ENCODE measurements at places on chromosomes 16 and 17.
A peak's percentile ranks its signal among the peaks of the same experiment; 100 is the strongest.

DNA sequence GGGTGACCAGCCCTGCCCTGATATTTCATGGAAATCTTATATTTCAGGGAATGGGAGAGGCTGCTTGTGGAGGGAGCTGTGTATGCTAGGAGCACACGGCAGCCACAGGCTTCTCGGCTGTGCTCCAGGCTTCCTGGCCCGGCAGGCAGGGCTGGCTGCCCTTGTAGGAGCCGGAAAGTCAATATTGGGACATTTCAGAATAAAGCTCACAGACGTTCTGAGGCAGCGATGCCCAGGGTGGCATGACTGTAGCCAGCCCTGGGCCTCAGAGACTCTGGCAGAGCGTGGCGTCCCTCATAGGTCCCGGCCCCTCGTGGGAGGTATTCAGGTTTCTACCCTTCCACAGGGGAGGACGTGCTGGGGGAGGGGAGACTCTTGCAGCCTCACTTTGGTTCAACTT, 65.7 kb downstream of the BANP start:
- no peak for DNase-seq

GRCh38 chr16:60510941-60511340, 1525.3 kb downstream of the CDH8 start:
- DNase-seq, result no peak

DNA sequence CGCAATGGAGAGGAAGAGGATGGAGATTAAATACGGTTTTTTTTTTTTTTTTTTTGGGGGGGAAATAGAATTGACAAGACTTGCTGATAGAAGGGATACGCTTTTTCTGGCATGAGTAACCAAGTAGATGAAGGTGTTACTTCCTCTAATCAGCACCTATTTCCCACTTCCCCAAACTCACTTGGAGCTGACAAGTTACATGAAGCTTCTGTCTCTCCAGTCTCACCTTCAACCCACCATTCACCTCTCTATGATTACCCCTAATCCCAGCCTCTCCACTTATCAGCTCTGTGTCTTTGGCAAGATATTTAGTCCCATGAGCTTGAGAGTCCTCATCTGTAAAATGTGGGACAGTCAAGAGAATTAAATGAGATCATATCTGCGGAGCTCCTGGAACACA, 185.9 kb upstream of the HS3ST3A1 start:
- DNase-seq, result no peak

DNA sequence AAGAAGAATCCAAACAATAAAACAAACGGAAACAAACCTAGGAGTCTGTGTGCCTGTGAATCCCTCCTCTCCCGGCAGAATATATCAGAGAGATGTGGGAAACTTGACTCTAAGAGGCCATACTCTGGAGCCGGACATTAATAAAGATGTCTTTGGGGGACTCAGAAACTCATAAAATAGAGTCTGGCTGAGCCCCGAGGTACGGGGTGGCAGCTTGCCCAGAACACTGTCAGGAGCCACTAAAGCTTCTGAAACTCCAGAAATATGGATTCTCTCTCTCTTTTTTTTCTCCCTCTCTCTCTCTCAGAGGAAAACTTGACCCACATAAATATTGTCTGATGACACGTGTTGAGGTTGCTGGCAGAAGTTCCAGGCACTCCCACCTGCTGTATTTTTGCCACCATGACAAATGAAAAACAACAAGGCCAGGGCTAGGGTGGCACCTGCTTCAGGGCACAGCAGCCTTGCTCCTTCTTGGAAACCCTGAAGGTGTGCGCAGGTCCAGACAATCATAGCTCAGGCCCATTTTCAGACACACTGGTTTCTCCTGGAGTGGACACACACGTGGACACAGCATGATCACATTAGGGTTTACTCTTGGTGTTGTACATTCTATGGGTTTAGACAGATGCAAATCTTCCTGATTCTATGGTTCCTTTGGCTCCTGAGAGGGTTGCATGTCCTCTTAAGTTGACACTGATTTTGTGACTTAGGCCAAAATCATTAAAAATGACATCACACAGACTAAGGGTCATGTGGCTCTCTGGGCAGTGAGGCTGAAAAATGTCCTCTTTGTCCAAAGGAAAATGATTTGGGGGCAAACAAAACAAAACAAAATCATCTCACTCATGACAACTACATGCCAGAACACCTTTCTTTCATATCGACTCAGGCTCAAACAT, 282.6 kb upstream of the IRX3 start:
- DNase-seq, result no peak

GRCh38 chr17:18256351-18256750, 2.2 kb downstream of the FLII start:
- no peak for DNase-seq

DNA sequence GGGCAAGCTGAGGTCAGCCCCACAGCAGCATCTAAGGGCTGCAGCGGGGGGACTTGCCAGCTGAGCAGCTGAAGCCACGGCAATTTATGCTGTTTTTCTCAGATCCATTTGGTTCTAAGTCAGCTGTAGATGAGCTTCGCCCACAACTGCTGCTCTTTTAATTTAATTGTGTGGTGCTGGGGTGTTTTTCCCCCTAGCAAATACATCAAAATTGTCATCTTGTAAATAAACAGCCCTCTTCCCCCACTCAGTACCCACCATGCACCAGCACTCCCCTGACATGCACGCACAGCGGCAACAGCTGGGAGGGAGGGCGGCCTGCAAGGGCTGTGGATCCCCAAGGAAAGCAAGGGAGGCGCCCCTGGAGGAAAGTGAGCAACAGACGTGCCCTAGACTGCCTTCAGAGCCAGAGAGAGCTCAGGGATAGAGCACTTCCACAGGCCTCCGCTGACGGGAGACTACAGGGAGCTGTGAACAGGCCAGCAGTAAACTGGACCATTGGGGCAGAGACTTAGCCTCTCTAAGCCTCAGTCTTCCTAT, 149.5 kb downstream of the TMEM132E start:
- DNase-seq, result no peak

DNA sequence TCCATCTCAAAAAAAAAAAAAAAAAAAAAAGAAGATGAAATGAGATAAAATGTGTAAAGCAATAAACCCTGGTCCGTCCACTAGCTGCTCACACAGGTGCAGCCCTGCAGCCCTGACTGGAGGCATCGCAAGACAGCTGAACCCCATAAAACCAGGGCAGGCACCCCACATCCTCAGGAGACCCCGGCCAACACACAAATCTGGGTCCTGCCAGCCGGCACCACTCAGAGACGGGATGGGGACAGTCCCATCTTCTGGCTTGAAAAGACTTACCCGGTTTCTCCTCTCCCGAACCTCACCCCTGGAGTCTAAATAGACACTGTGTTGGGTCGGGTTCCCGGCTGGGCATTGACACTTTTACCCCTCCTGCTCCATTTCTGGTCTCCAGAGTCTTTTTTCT, 52.7 kb upstream of the TNRC6C start:
- DNase-seq, result no peak

- DNase-seq, result no peak
Observed at GRCh38 chr16:50393416-50393815, 24.6 kb upstream of the BRD7 start.

- DNase-seq, result peak; percentile 25
Observed at GRCh38 chr16:14354561-14355351, 275.3 kb downstream of the PARN start.

GRCh38 chr17:7611635-7612293, 2.9 kb downstream of the FXR2 start:
- no peak for DNase-seq

GRCh38 chr17:62791235-62791734, 16.8 kb downstream of the MARCHF10 start:
- no peak for DNase-seq

DNA sequence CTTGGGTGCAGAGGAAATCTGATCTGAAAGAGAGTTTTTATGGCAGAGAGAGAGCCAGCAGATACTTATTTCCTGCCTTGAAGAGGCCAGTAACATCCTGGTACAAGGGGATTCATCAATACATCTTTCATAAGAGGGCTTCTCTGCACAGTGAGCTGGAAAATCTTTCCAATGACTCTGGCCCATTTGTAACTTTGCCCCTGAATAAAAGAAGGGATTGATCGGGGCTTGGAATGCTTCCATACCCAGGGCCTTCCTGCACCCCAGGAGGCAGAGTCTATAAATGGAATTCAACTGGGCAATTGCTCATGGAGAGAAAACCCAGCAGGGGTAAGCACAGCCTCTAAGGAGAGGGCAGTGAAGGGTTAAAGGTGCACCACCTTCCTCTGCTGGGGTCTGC, 163.3 kb downstream of the XYLT1 start:
- no peak for DNase-seq

- DNase-seq, result no peak
Observed at GRCh38 chr17:27657620-27658019, 26.6 kb downstream of the LGALS9 start.

DNA sequence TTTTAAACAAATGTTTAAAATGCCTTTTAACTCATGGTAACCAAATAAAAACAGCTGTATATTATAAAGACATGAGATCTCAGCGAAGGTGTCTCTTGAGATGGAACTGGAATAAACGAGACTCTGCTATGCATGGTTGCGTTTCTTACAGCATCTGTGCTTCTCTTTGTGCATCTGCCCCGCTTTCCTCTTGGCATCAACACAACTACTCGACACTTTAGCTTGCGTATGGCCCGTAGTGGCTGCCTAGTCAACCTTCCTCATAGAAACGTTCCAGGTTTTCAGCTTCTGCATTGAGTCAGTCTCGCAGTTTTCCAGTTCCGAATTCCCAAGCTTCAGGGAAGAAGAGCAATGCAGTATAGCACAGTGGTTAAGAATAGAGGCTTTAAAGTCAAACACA, 214.9 kb downstream of the CEP112 start:
- no peak for DNase-seq

GRCh38 chr17:9286434-9286833, 265.1 kb downstream of the NTN1 start:
- no peak for DNase-seq

GRCh38 chr17:57295526-57296023, 39.3 kb downstream of the MSI2 start:
- no peak for DNase-seq

DNA sequence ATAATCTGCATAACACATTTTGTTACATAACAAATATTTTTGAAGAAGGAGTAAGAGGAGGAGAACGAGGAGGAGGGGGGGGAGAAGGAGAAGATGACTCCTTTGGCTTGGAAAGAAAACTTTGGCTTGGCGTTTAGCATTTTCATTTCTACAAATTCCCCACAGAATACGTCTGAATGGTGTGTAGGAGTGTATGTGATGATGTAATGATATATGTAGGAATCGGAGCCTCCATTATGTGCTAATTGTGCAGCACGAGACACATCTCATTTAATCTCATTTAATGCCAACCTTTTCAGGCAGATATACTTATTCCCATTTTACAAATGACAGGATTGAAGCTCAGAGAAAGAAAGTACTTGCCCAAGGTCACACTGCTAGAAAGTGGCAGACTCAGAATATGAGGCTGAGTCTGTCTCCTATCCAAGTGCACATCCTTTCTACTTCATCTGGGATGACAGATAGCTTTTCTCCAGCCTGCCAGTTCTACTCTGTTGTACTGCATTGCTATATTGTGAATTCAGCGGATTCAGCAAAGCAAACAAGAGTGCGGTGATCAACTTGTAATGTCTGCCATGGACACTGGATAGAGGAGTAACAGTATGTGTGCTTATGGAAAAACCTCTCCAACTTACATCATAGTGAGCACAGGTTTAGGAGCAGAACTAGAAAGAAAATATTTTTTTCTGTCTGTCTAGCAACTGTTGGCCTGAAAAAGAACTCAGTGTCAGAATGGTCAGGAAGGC, 10.4 kb upstream of the SLC47A2 start:
- no peak for DNase-seq

GRCh38 chr16:9428355-9429005, 337.0 kb downstream of the HAPSTR1 start:
- DNase-seq, result no peak

DNA sequence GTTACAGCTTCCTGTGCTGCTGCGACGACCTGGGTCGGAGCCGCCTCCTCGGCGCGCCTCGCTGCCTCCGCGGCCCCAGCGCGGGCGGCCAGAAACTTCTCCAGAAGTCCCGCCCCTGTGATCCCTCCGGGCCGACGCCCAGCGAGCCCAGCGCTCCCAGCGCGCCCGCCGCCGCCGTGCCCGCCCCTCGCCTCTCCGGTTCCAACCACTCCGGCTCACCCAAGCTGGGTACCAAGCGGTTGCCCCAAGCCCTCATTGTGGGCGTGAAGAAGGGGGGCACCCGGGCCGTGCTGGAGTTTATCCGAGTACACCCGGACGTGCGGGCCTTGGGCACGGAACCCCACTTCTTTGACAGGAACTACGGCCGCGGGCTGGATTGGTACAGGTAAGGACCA, 746 bp downstream of the HS3ST2 start:
- DNase-seq, result no peak

DNA sequence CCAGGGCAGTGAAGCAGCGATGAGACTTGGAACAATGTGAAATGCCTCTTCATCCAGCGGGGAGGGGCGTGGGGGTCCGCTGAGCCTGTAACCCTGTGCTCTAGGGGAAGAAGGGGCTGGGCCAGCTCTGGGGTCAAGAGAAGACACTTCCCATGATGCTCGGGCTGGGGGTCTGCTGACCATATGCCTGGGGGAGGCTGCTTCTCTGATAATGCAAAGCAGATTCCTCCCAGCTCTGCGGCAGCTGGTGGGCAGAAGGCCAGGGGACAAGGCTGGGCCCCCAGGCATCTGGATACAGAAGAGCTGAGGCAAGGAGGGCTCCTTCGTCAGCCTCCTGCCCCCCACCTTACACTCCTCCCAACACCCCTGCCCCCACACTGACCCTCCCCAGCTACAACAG, 24.7 kb downstream of the NGFR start:
- DNase-seq, result no peak

DNA sequence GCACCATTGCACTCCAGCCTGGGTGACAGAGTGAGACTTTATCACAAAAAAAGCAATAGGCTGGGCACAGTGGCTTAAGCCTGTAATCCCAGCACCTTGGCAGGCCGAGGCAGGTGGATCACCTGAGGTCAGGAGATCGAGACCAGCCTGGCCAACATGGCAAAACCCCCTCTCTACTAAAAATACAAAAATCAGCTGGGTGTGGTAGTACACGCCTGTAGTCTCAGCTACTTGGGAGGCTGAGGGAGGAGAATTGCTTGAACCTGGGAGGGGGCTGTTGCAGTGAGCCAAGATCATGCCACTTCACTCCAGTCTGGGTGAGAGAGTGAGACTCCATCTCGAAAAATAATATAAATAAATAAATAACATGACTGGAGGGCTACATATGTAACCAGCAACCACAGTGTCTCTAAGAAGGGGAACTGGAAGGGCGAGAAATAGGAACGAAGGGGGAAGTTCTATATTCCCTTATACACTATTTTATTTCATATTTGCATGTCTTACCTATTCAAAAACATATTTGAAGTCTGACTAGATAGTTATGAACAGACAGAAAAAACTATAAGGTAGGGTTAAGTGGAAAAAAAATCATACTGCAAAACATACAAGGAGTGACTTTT, 25.9 kb downstream of the MYH11 start:
- DNase-seq, result no peak

DNA sequence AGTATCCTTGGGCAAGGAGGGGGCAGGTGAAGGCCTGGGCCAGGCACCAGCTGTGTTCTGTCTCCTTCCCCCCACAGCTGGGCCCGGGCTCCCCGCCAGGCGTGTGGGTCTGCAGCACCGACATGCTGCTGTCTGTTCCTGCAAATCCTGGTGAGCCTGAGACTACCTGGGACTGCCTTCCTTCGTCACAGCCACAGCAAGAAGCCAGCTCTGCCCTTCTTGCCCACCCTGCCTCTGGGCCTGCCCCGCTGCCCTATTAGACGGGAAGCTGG, 12.3 kb downstream of the FCSK start:
- no peak for DNase-seq

- DNase-seq, result no peak
Observed at GRCh38 chr17:33234930-33235685, 58.0 kb downstream of the ASIC2 start.

- DNase-seq, result no peak
Observed at GRCh38 chr17:81102869-81103268, 62.4 kb upstream of the PVALEF start.

- DNase-seq, result no peak
Observed at GRCh38 chr16:22188267-22188594, 17.8 kb upstream of the EEF2K start.
